ENCODE measurements at places on chromosomes 1 and 21. TPM values are rescaled to one million over a fixed set of nuclear protein-coding genes. Genes with fewer than 3 reads are reported as not detected.

Gene KCNE2
- not detected for total RNA-seq

Gene C1orf105
- total RNA-seq, result 25.2 TPM

Gene AK5
- total RNA-seq, result 0.51 TPM

Gene WDR64
- total RNA-seq, result not detected

Gene PLXNA2
- total RNA-seq, result 15.3 TPM

Gene PDE9A
- total RNA-seq, result 3.4 TPM

Gene PIGC
- 13.5 TPM for total RNA-seq

Gene ASTN1
- 0.35 TPM for total RNA-seq

Gene S100A7
- not detected for total RNA-seq

Gene VHLL
- not detected for total RNA-seq

Gene HTR1D
- total RNA-seq, result 0.11 TPM

Gene RAP1GAP
- total RNA-seq, result 4.5 TPM

GRCh38 chr21:29174607-29175013 lies 44.2 kb downstream of the MAP3K7CL start:
- no peak for DNase-seq

- DNase-seq, result no peak
These were observed 8.8 kb downstream of the ZNF692 start for GRCh38 chr1:248850124-248850523.

GRCh38 chr1:29259802-29260441 lies 23.6 kb downstream of the PTPRU start:
- peak; percentile 85 for DNase-seq

DNA sequence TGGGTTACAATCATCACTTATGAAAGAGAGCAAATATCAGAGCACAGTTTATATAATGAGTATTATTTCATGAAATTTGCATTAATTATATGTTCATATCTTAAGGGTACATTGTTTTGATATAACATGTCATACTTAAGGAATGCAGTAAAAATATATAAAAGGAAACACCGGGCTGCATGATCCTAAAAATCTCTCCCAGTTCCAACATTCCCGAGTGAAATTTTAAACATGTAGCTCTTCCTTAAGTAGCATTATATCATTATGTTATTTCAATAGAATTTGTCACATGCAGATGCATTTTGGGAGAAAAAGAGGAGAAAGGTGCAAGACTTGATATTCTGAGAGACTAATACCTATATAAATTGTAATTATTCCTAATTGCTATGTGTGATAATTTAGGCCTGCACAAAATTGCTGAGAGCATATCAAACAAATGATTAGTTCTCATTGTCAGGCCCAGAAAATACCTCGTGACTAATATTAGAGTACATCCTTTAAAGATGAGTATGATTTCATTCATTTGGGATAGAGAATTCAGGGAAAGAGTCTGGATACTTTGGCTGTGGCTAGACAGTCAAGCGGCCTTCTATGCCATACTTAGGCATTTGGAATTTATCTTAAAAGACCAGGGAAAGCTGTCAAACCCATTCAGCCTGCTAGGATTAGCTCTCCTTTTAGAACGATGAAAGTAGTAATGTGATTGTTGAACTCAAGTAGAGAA lies 86.8 kb downstream of the ADGRL2 start:
- no peak for DNase-seq

DNA sequence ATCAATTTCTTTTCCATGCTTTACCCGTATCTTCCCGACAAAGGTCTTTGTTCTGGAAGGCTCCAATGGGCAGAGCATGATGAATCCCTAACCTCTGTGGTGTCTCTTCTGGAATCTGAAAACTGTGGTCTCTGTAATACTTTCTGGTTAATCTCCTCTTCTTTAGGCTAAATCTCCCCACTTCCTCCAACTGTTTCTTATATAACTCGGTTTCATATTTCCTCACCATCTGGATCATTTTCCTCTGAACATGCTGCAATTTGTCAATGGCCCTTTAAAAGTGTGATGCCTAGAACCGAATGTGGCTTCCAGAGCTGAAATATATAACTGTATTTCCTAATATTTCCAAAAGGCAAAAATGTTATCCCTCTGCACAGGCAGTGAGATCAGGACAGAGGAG lies 66.1 kb downstream of the ALG14 start:
- DNase-seq, result no peak

DNA sequence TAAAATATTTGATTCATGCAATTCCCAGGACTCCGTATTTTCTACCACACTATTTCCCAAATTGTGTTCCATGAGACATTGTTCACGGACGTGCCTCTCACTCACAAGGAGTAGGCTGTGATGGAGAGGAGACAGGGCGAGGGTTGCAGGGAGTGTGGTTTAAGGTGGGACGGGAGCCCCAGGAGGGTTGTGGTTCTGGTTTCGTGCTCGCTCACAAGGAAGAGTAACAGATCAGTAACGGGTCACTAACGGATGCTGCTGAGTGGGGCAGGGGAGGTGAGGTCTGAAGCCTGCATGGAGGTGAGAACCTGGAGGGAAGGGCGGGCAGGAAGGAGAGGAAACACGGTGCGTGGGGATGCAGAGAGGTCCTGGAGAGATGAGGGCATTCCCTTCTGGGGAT lies 28.8 kb downstream of the TFF3 start:
- DNase-seq, result no peak

GRCh38 chr1:61501971-61502916 lies 222.7 kb downstream of the TM2D1 start:
- no peak for DNase-seq

- DNase-seq, result peak; percentile 62
These were observed 82.6 kb downstream of the GRIK3 start for GRCh38 chr1:36951761-36952160.

GRCh38 chr1:209205039-209205438 lies 378.5 kb upstream of the CAMK1G start:
- no peak for DNase-seq

DNA sequence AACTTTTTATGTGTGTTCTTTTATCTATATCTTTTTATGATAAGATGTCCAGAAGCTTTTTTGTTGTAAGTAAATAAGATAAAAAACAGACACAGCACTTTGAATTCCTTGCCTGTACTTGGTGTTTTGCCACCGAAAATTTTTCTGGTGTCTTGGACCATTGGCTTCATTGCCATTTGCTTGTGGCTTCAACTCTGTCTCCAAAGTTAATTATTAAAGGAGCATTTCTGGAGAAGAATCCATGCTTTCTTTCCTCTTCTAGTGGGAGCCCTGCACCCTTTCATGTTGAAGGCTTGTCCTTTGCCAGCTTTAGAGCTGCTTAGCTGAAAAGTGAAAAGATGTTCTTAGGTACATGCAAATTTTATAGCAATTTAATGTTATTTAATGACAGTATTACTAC lies 112.2 kb downstream of the DYRK1A start:
- DNase-seq, result no peak

DNA sequence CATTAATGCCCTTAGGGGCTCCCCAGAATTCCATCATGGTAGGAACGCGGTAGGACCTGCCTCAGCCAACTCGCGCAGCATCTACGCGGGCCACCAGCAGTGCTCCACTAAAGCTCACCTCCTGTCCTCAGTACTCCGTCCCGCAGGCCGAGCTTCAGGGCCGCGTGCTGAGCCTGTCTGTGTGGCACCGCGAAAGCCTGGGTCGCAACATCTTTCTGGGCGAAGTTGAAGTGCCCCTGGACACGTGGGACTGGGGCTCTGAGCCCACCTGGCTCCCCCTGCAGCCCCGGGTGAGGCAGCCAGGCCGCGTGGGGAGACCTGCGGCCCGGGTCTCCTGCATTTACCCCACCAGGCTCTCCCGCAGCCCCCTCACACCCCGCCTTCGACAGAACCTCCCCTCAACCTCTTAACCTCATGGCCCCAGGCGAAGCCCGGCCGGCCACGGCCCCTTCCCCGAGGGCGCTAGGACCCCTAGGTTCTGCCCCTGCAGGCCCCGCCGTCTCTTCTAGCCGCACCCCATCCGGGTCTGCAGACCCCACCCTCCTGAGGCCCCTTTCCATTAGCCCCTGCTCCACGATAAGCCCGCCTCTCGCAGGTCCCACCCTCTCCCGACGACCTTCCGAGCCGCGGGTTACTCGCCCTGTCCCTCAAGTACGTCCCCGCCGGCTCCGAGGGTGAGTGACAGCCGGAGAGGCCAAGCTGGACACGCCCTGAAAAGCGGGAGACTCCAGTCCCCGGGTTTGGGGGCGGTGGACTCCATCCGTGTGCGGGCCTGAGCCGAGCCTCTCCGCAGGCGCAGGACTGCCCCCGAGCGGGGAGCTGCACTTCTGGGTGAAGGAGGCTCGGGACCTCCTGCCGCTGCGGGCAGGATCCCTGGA lies 9.1 kb downstream of the SYTL1 start:
- peak; percentile 86 for DNase-seq

- DNase-seq, result no peak
These were observed 14.0 kb upstream of the FOXO6 start for GRCh38 chr1:41347276-41347675.

DNA sequence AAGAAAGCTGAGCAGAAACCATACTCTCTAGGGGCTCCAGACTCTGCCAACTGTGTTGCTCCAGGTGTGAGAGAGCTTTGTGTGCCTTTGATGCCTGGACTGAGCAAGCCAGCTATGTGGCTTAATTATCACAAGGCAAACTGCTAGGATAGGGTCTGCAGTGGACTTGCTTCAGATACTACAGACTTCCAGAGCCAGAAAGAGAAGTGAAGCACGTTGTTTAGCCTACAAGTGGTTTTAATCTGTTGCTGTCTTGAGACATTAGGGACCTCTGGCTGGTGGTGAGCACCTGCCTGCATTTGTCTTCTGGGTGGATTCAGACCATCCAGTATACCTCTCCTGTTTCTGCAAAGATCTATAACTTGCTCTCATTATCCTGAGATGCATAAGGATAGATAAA lies 353.4 kb upstream of the PLXNA2 start:
- no peak for DNase-seq

GRCh38 chr1:113530021-113530420 lies 139.7 kb downstream of the MAGI3 start:
- no peak for DNase-seq

- no peak for DNase-seq
These were observed 62.2 kb upstream of the WLS start for GRCh38 chr1:68294367-68295066.

GRCh38 chr1:169327875-169328274 lies 39.7 kb downstream of the NME7 start:
- DNase-seq, result no peak

DNA sequence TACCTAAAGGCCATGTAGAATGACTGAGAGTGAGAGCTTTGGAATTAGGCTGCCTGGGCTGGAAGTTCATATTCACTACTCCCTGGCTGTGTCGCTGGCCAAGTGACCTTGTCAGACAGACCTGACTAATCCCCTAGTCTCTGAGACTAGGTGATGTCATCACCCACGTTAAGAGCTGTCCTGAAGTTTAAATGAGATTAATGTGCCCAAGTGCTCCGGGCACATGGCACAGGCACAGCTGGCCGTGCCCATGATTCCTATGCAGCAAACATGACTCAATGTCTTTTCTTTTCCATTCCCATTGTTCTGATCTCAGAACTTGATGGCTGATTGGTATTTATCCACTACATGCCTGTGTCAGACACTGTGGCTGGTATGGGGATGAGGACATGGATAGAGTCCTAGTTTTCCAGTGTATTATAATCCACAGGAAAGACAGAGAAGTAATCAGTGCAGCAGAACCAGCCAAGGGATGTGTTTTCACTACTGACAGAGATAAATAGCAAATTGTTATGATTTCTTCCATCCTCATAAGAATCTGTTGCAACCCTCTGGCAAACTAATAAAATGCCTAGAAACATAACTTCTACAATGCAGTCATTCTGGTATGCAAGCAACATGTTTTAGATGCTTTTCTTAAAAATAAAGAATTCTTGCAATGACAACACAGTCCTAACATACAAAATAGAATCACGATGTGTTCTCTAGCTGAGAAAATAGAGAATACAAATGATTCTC lies 180.9 kb downstream of the PCP4 start:
- no peak for DNase-seq
